ENCODE measurements at places on chromosomes 7 and 10. TPM values are rescaled to one million over a fixed set of nuclear protein-coding genes. Genes with fewer than 3 reads are reported as not detected.

Gene RARRES2
- total RNA-seq = 0.54 TPM

Gene AOAH
- total RNA-seq = 0.52 TPM

Gene SLC13A1
- total RNA-seq = not detected

Gene FRAT1
- 5.5 TPM for total RNA-seq

Gene CYP2E1
- total RNA-seq = 0.26 TPM

Gene PKD1L1
- total RNA-seq = 0.11 TPM

Gene IL15RA
- total RNA-seq = 9.9 TPM

Gene HOXA5
- 10.7 TPM for total RNA-seq

Gene POLD2
- 44.7 TPM for total RNA-seq

Gene OR2A5
- total RNA-seq = not detected

All from dermis lymphatic vessel endothelial cell (primary cell).